ENCODE measurements at places on chromosomes 7 and 10.

DNA sequence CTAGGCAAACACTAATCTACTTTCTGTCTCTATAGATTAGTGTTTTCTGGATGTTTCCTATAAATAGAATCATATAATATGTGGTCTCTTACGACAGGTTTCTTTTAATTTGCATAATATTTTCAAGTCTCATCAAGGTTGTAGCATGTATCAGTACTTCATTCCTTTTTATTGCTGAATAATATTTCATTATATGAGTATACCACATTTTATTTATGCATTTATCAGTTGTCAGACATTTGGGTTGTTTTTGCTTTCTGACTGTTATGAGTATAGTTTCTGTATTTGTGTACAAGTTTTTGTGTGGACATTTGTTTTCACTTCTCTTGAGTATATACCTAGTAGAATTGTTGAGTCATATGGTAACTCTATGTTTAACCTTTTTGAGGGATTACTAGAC, 48.2 kb downstream of the SHOC2 start:
- no peak for DNase-seq

GRCh38 chr10:110077436-110078130, 69.8 kb downstream of the ADD3 start:
- DNase-seq = no peak

DNA sequence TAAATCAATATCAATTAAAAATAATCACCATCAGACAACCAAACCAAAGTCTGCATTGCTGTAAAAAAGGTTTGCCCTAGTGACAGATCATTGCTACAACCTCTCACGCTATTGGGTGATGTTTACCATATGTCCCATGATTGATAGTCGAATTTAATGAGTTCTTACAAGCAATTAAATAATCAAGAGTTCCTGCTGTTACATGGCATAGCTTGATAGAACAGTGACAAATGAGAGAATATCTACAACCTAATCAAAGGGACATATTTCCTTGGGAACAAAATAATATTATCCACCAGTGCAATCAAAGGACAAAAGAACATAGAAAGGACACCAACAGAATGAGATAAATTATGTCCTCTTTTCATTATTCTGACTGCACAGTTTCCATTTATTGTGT, 387.4 kb downstream of the ETV1 start:
- no peak for DNase-seq

- no peak for DNase-seq
These were observed 189.4 kb upstream of the KLF14 start for GRCh38 chr7:130923365-130923764.

Data from stimulated activated CD8-positive, alpha-beta memory T cell treated with anti-CD3 and anti-CD28 coated beads, Interleukin-4, amount 100 ng/mL, for 48 hours (primary cell).